ENCODE measurements at places on chromosomes 11 and 22.

- DNase-seq: no peak
Measured at GRCh38 chr22:46358766-46359165, 23.3 kb downstream of the TRMU start.

GRCh38 chr11:35539781-35540281 lies 14.4 kb upstream of the PAMR1 start:
- no peak for DNase-seq

GRCh38 chr11:95229993-95230809 lies 801 bp downstream of the SESN3 start:
- DNase-seq: no peak

DNA sequence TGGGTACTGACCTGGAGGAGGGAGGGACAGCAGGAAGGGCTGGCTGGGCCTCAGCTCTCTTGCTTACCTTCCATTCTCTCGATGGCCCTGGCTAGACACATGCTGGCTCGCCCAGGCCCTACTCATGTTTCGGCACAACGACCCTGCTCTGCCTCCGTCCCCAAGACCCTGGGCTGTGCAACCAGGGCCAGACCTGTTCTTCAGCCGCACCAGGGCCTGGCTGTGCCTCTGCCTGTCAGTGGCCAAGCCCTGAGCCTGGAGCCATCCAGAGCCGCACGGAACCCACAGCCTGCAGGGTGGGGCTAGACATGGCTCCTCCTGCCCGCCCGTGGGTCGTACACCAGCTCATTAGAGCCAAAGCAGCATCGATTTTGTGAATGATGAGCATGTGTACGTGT lies 47.5 kb downstream of the RTN4R start:
- no peak for DNase-seq

DNA sequence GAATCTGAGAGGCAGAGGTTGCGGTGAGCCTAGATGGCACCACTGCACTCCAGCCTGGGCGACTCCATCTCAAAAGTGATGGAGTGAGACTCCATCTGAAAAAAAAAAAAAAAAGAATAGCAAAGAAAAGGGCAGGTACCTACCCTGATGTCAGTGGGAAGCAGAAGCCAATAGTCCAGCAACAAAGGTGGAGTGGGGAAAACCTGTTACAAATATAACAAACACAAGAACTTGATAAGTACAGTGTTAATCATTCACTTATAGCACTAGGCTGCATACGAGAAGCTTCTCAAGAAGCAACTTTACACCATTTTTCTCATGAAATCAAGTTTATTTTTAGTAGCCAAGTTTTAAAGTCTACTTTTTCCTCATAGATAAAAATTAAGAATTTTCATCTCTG lies 62.5 kb upstream of the YWHAH start:
- no peak for DNase-seq

DNA sequence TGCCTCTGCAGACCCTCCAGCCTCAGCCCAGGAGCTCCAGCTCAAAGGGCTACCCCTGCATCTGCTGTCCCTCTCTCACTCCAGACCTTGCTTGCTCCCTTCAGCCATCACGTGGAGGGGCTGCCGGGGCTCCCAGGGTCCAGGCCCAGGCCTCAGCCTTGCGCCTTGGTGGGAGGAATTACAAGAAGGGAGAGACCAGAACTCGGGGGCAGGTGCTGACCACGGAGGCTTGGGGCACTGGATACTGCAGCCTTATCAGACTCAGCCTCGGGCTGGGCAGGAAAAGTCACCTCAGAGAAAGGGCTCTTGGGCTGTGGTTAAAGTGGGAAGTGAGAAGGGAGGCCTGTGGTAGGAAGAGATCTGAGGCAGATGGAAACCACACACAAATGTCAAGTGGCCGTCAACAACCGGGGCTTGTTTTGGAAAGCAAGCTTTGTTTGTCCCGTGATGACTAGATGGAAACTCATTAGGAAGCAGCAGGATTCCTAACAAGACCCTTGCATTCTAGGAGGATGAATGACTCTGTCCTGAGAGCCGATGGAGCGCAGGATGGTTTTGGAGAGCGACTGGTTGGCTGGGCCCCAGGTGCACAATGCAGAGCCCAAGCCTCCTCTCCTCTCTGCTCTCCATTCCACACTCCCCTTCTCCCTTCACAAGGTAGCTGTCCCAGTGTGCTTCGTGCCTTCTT lies 1321.7 kb downstream of the TBC1D22A start:
- DNase-seq: no peak

DNA sequence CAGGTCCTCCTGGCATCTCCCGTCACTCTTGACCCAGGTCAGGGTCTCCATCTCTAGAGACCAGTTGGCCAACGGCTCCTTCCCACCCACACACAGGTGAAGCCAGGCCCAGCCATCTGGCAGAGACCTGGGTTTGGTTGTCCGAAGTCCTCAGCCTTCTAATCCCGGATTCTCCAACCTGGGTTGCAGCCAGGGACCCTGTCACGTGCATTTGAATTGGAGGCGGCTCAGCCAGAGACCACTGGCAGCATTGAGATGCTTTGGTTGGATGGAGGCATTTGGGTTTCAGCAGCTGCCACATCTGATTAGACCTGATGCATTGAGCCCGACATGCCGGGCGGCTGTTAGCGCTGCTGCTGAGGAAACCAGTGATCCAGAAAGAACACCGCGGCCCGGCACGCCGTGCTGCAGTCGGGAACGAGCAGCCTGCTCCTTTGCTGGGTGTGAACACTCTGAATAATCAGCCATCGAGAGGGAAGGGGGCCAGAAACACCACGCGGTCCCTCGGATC lies 163.2 kb downstream of the BRD1 start:
- DNase-seq: no peak

GRCh38 chr11:80451105-80451504 lies 1010.3 kb upstream of the TENM4 start:
- DNase-seq: no peak

Measured in GOT3 (cell line).